ENCODE measurements at places on chromosomes 12 and 14.

- DNase-seq = no peak
Measured at GRCh38 chr14:60253649-60254048, 4.6 kb downstream of the PPM1A start.

DNA sequence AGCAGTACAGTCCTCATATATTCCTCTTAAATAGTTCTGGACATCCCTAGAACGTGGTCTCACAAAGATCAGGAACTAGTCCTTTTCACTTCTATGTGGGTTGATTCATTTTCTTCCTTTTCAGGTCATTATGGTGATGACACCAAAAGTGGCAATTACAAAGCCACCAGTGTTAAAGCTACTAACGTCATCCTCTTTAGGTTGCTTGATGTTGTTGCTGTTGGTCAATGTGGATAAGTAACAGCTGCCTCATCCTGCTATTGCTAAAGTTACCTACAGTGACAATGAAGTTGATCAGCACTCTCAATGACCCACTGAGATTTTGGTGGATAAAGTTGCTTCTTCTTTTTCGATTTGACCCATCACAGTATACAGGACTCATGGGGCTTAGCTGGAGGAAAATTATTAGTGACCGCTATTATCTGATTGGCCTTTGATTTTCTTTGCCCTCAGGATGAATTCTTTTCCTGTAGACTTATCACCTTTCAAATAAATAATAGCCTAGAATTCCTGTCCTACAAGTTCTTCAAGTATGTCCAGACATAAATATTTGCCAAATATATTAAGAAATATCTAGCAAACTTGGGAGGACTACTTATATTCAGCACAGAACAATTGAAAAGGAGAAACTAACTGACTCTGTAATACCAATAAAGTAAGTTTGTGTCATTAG lies 54.0 kb upstream of the ATP2B1 start:
- no peak for DNase-seq

DNA sequence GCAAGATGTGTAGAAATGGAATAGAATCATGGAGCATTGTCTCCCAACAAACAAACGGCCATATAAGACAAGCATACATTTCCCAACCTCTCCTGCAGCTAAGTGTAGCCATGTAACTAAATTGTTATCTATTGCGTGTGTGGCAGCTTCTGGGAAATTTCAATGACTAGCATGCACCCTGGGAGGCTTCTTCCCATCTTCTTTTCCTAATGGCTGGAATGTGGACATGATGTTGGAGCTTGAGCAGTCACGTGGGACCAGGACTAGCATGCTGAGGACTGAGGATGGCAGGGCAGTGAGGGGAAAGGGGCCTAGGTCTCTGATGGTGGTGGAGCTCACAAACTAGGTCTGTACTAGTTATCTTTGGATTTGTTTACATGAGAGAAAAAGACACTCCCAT lies 21.7 kb upstream of the CTDSP2 start:
- no peak for DNase-seq

GRCh38 chr14:98274596-98274995 lies 997.4 kb downstream of the BCL11B start:
- no peak for DNase-seq

DNA sequence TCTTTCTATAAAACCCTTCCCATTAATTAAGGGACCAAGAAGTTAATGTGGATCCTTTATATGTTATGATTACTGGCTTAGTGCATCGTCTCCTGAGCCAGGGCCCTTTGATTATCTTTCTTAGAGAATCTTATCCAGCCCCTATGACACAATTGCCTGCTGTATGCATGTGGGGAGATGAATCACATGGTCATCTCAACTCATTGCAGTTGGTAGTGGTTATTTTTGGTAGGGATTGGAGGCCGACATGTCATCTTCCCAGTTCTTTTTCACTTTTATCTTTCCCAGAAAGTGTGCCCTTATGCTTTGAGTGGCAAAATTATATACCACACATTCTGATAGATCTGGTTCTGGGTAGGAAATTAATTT lies 26.0 kb downstream of the ZNF664 start:
- DNase-seq = no peak

DNA sequence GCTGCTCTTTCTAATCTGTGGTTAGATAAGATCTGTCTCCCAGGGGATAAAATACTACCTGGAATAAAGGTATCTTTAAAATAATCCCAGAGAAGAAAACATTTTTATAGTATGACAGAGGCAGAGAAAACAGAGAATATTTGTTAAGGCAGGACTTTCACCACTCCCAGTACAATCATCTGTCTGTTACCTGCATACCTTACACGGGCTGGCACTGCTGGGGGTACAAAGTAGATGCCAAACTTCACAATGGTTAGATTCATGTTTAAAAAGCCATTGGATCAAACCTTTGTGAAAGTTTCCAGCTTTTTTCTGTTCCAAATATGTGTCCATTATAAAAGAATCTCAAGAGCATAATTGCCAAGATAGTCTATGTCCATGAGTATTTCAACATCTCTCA lies 273.6 kb upstream of the BTG1 start:
- DNase-seq = no peak

GRCh38 chr14:99321955-99322730 lies 50.1 kb upstream of the BCL11B start:
- no peak for DNase-seq

Measured in kidney glomerular epithelial cell (primary cell).